ENCODE measurements at places on chromosomes 2 and 18.

DNA sequence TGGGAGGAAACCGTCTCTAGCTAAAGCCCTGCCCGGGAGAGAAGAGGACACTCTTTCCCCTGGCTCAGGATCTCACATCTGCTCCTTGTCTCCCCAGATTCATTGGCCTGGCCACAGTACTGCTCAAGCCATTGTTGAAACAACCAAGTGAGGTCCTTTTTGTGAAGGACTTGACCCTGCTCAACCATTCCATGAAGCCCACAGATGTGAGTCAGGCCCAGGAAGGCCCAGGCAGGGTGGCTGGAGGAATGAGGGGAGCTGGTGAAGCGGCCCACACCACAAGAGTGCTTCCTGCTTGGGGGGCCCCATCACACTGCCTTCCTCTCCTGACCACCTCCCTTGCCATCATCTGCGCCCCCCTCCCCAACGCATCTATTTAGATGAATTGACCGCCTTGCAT lies 5.1 kb downstream of the FER1L5 start:
- DNase-seq, result no peak

- DNase-seq, result no peak
Observed at GRCh38 chr2:100822587-100823248, 2.8 kb downstream of the NPAS2 start.

- no peak for DNase-seq
Observed at GRCh38 chr2:42084231-42084671, 36.4 kb downstream of the PKDCC start.

DNA sequence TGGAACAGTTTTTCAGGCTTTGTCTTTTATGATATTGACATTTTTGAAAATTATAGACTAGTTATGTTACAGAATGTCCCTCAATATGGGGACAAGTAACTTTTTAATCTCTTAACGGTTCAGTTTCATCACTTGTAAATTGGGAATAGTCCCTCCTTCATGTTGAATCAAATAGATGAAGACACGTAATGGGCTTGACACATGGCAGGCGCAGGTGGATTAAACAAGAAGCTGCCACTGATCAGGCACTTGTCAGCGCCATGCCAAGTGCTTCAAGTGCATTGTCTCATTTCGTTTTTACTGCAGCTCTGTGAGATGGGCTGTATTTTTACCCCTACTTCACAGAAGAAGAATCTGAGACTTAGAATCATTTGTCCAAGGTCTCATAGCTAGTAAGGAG lies 9.5 kb upstream of the SMAD4 start:
- DNase-seq, result no peak

DNA sequence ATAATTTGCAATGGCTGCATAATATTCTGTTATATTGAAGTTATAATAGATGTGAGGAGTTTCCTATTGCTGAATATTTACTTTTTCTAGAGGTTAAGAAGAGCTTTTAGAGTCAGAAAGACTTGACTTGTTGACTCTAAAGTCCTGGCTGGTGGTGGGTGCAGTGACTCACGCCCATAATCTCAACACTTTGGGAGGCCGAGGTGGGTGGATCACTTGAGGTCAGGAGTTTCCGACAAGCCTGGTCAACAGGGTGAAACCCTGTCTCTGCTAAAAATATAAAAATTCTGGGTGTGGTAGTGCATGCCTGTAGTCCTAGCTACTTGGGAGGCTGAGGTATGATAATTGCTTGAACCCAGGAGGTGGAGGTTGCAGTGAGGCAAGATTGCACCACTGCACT lies 33.9 kb upstream of the ATIC start:
- DNase-seq, result no peak

- no peak for DNase-seq
Observed at GRCh38 chr2:27372937-27373336, 2.5 kb downstream of the SNX17 start.

GRCh38 chr2:218063486-218063885 lies 5.6 kb upstream of the RUFY4 start:
- no peak for DNase-seq

DNA sequence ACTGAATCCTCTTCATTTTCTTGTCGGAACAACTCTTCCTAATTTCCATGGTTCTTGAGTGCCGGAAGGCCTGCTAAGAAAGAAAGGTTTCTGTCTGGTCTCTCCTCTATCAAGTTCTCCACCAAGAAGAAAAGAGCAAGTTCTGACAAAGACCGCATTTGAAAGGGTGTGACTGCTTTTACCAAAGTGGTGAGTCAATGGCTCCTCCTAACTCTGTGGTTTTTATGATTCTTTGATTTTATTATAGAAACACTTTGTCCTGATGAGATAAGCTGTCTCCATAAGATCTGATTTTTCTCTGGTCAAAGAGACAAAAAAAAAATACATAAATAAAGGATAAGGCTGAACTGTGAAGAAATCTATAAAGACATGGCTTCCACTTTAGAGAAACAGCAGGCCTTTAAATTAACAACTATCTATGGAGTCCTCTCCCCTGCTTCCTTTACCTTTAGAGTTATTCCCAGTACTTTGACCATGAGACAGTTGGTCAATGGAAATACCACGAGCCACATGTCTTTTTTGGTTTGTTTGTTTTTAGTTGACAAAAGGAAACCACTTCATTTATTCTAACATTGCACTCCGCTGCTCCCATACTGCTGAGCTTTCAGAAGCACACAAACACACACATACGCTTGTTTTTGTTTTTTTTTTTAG lies 67.7 kb downstream of the REL start:
- DNase-seq, result no peak

DNA sequence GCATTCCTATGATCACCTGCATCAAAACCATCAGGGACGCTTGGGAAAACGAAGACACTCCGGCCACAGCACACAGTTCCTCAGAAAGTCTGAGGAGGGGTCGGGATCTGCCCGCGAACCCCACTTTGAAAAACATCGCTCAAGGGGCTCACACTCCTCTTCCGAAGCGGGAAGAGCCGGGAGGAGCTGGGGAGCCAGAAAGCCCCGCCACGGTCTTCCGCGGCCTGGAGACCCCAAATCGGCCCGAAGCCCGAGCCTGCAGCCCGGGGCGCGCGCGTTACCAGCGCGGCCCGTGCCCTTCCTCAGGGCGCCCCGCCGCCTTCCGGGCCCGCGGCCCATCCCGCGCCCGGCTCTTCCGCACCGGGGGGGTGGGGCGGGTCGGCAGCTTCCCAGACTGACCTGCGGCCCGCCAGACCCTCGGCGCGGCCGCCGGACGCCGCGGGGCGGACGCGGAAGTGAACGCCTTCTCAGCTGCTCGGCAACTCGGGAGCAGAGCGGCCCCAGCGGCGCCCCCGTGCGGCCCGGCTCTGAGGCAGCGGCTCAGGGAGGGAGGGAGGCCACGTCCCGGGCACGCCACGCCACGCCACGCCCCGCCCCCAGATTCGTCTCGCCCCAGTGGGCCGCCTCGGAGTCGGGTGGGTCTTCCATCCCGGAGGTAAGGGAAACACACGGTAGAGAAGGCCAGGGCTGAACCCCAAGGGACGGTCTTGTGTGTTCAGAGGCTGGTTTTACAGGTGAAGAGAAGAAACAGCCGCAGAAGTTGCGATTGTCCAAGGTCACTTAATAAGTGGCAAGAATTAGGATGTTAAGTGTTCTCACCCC lies at the start of gene KCTD18:
Gene KCTD18 (minus strand): TSS at position 457 of the 822 bp plus-strand sequence. CDS start 3,052 bp downstream, outside the sequence.
- DNase-seq, result peak; percentile 84

- DNase-seq, result no peak
Observed at GRCh38 chr2:9756692-9757250, 86.5 kb upstream of the TAF1B start.

DNA sequence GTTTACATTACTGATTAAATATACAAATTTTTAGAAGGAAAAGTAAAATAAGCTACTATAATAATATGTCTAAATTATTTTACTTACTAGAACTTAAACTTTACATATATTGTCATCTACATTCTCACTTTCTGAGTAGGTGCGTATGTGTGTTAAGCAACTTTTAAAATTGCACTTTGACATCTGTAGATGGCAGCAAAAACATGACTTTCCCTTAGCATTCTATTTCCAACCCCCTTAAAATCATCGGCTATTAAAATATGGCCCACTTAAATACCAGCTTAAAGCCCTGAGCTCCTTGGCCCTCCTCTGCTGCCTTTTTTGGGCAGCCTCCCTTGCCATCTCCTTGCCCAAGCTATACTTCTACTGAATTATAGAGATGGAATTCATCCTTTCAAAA lies 78.0 kb downstream of the UPP2 start:
- DNase-seq, result no peak

GRCh38 chr2:45441571-45441970 lies 169.5 kb downstream of the SRBD1 start:
- DNase-seq, result no peak

All from stimulated activated CD4-positive, alpha-beta T cell treated with anti-CD3 and anti-CD28 coated beads, Interleukin-1b, Interleukin-23, amount 100 ng/mL, for 24 hours (primary cell).